ENCODE measurements at places on chromosomes 5 and 9. TPM values are rescaled to one million over a fixed set of nuclear protein-coding genes. Genes with fewer than 3 reads are reported as not detected.

Gene ZNF484
- total RNA-seq: 56.7 TPM

Gene FAM169A
- total RNA-seq: 126 TPM

Gene TMEM174
- total RNA-seq: not detected

Gene PCDHA5
- 9.9 TPM for total RNA-seq

Gene MEIKIN
- total RNA-seq: 0.46 TPM

Gene ENHO
- total RNA-seq: 58.8 TPM

Gene UAP1L1
- 0.69 TPM for total RNA-seq

Gene PCDHGA5
- 7.2 TPM for total RNA-seq

Gene SOX30
- total RNA-seq: not detected

Gene GALNT10
- total RNA-seq: 14.8 TPM

Gene TXNDC8
- not detected for total RNA-seq

Gene CYLC2
- total RNA-seq: not detected

Gene TNFSF15
- 0.23 TPM for total RNA-seq
